ENCODE measurements at places on chromosomes 7 and 10.

DNA sequence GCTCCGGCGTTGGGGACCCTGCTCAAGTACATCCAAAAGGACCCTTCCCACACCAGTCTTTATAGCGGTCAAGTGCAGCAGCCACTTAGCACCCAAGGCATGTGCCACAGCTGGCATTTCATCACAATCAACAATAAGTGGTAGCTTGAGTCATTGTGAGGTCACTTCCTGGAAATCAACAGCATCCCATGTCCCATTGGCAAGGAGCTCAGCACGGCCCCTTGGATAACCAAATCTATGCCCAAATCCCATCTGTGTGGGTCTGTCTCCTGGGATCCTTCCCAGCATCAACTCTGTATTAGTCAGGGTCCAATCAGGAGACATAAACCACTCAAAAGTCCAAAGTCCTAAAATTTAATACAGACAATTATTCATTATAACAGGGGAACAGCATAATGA, 27.1 kb downstream of the MDH2 start:
- DNase-seq = no peak

DNA sequence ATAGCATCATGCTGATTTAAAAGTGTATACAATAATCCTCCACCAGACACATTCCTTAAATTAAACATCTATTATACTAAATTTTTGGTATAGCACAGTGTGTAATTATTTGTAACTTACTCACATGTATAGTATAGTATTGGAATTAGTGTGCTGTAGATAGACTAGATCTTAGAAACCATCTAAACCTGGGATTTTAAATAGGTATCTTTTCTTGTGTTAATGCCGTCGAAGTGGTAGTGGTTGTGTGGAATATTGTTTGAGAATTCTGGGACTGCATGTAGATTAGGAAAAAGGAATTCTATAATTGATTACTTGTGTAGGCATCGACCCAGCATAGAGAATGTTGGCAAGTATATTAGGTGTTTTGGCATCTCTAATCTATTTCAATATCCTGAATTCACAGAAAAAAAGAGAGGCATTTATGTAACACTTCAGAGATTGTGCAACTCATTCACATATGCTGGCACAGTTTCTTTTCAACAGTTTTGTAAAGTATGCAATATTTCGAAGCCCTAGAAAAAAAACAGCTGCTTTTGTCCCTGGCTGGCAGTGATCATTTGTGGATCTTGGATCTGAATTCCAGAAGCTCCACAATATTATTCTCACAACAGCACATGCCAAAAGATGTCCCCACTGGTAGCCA, 145.5 kb upstream of the AGR3 start:
- no peak for DNase-seq

GRCh38 chr10:70616761-70617160, 14.2 kb upstream of the PRF1 start:
- DNase-seq = no peak

DNA sequence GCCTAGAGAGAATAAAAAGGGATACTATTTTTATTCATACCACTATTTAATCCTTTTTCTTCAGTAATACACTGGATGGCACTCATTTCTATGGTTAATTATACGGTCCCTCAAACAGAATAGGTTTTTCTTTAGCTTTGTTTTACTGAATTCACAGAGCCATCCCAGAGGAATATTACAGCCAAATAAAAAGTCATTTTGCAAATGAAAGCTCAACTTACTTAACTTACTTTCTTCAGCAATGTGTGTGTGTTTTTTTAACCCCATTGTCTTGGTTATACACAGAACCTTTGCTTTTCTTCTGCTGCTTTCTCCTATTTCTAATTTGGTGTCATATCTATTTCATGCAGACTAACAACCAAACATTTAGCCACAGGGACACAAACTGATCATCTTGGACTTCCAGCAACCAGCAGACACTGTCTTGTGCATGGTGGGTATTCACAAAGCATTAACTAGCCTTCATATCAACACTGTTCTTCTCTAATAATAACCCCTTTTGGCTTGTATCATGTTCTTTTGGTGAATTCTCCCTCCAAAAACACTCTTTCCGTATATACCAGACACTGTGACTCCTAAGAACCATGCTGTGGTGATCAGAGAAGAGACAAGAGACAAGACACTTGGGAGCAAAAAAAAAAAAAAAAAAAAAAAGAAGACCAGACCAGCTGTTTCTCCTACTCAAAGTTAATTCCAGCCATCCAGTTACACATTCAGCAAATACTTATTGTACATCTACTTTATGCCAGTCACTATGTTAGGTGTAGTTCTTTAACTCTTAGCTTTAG, 40.4 kb downstream of the PIP4K2A start:
- no peak for DNase-seq

Data from activated T-cell treated with anti-CD3 and anti-CD28 coated beads, Interleukin-2, amount 50 U/mL, for 48 hours (primary cell).